ENCODE measurements at places on chromosomes 7 and 10.

- DNase-seq: no peak
Measured at GRCh38 chr10:18608596-18608995, 42.8 kb downstream of the NSUN6 start.

GRCh38 chr10:24862589-24862988, 89.8 kb downstream of the PRTFDC1 start:
- no peak for DNase-seq

GRCh38 chr10:100506596-100507356, 12.9 kb downstream of the SEC31B start:
- no peak for DNase-seq

GRCh38 chr7:150421831-150422230, 28.6 kb upstream of the GIMAP8 start:
- DNase-seq: no peak

DNA sequence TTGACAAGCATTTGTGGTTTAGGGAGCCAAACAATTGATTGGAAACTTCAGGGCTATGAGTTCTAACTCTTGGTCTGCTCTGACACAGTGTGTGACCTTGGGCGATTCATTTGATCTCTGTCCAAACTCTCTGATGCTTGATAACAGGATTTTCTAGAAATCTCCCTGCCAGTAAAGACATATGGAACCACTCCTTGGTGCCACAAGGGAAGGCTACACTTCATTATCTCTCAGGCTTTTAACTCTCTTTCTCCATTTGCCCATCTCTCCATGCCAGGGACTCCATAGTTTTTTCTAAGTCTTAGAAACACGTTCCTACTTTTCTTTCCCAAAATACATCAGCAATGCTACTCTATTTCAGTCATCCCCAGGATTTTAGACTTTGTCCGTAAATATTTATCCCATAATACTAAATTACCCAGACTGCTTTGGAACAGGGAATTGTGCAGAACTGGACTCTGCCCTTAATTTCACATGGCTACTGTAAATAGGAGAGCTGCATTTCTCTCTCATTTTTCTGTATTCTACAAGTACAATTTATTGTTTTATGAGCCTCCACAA, 488.2 kb downstream of the SUGCT start:
- DNase-seq: no peak

DNA sequence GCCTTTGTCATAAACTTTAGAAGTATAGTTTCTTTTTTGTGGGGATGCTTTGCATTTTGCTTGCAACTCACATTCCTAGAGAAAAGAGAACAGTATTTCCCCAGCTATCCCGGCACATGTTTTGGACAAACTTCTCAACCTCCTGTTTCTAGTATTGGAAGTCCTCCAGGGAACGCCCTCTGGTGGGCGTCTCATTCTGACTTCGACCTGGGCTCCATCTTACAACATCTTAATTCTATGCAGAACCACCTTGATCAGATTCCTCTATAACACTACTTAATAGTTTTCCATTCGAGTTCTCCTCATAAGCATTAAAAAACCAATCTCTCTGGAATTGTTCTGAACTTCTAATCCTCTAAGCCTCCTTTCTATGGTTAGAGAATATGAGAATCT, 139.5 kb upstream of the FZD8 start:
- DNase-seq: no peak

- no peak for DNase-seq
Measured at GRCh38 chr10:75995041-75995430, 563.6 kb downstream of the LRMDA start.

GRCh38 chr7:149605696-149606095, 108.1 kb upstream of the ZNF746 start:
- DNase-seq: no peak

- peak; percentile 95 for DNase-seq
Measured at GRCh38 chr10:6144406-6145165, 55.8 kb downstream of the RBM17 start.

DNA sequence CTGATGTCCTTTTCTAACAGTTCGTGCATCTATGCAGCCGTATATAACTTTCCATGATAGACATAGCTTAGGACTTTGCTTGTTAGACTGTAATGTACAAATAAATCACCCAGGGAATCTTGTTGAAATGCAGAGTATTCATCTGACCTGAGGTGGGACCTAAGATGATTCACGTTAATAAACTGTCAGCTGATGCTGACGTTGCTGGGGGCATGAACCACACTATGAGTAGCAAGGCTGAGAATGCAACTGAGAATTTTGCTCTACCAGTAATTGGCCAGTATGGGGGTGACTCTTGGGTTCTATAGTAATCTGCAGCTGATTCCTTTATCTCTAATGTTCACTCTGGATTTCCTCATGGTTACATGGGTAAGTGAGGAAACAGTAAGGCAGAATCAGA, 130.1 kb upstream of the MALRD1 start:
- no peak for DNase-seq

DNA sequence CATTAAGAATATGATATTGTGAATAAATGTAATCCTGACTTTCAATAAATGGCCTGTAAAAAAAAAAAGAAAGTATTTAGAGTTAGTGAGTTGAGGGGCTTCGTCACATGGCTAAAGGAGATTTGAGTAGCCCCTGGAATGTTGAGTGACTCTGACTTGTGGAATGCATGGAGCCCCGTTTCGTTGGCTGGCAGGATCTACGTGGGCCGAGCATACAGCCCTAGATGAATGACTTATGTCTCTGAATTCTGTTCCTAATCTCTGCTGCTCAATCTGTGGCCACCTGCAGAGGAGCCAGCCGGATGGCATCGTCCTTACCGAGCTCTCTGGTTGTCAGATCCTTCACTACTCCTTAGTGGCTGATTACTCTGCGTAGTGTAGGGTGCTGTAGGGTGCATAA, 155.7 kb downstream of the MGMT start:
- DNase-seq: no peak

- no peak for DNase-seq
Measured at GRCh38 chr10:102602272-102603045, 41.8 kb upstream of the TRIM8 start.

DNA sequence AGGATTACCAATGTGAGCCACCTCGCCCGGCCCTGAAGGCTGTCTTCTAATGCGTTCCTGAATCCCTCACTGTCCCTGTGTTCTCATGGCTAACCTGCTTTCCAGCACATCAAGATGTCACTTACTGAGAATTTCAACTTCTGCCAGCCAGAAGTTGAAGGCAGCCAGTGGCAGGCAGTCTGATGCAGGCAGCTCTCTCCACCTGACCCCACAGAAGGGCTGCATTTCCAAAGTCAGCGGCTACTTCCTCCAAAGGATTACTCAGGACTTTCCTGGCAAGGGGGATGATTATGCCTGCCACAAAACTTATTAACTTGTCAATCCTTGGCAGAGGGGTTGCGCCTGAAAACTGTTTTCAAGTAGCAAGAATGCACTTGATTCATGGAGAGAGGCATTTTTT, 1219.4 kb downstream of the TYW1 start:
- DNase-seq: no peak

DNA sequence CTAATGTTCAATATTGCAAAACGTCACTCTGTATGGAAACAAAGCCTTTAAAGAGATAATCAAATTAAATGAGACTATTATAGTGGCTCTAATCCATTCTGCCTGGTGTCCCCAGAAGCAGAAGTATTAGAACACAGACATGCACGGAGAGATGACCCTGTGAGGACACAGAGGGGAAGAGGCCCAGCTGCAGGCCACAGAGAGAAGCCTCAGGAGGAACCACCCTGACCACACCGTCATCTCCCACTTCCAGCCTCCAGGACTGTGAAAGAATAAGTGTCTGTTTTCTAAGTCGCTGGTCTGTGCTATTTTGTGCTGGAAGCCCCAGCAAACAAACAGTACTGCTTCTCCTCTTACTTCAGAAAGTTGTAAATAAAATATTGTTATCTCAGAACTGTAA, 283.5 kb upstream of the ADARB2 start:
- DNase-seq: no peak

DNA sequence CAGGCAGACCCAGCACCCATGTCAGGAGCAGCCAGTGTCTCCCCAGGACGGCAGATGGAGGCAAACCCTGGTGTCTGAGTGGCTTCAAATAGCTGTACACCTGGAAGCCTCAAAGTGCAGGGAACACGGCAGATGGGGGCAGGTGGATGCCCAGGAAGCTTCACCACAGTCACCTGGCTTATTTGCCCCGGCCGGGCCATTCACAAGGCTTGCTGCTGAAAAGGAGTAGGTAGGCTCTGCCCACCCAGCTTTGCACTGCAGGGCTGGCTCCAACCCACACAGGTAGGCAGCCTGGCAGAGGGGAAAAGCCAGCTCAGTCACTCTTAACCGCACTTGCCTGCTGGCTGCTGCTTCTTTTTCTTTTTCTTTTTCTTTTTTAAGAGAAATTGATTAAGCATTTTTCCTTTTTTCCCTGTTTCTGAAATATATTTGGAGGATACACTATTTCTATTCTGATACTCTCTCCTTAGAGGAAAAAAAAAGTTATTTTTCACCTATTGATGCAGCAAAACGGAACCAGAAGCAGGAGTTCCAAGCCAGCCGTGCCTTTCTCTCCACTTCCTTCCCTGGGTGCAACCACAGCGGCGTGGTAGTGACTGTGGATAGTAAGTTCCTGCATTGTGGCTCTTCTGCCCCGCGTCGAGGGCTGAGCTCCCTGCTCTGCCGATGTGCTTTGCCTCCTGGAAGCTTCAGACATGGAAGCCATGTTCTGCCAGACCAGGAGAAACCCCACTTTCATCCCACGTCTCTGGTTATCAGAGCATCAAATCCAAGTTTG, 118.3 kb downstream of the KLF6 start:
- no peak for DNase-seq
